AG04449 (cell line): ENCODE measurements at places on chromosomes 6 and 20.

DNA sequence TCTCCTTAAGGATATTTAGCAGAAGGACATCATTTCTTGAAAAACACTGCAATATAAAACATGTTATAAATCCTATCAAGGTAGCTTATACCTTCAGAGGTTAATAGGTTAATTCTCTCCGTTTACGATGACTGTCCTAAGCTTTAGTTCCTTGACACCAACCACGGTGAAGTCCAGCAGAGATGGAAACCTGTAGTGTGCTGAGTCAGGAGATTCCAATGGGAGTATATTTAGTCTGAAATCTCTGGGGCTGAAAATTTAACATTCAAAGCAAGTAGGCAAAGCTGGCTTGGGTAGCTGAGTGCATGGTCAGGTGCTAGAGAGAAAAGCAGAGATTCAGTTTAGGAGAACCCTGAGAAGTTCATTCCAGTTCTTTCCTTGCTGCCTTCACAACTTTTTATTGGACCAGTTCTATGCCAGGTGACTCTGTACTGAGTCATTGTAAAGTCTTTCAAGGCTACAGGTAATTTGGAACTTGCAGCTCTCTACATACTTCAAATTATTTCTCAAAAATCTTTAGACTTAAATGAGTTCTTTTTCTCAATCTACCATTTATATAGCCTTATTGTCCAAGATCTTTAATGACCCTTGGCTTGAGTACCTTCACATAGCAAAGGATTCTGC is 1009.4 kb upstream of the FLRT3 start:
- no peak for DNase-seq

DNA sequence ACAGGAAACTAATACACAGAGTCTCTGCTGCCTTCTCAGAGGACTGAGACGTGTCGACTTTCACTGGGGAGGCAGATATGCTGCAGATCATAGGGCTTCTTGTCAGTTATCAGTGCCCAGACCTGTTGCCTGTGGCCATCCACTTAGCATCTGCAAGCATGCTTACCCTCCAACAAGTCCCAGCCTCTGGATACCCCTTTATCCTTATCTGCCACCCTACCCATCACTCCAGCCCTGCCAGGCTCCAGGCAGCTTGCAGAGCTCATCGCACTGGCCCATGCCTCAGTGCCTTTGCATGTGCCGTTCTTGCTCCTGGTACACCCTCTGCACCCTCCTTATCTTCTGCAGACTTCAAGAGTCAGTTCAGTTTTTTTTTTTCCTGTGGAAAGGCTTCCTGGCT is 119.2 kb downstream of the TOX2 start:
- DNase-seq: no peak

- DNase-seq: no peak
These were observed 394.5 kb downstream of the PLCB1 start for GRCh38 chr20:8526610-8527009.

- peak; percentile 46 for DNase-seq
These were observed 92.5 kb upstream of the NXT1 start for GRCh38 chr20:23257848-23258746.

DNA sequence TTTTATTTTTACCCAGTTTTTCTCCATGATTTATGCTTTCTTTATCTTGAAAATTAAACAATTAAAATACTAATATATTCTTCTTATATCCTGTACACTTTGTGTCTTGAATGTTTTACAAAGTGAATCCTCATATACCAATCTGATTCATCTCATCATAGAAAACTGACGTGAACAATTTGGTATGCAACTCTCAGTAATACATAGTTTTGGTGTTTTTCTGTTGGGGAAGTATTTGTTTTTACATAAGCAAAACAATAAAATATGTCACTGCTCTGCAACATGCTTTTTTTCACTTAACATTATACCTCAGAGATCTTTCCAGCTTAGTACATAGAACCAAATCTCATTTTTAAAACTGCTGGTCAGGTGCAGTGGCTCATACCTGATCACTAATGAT is 14.7 kb downstream of the DNAAF9 start:
- DNase-seq: no peak

DNA sequence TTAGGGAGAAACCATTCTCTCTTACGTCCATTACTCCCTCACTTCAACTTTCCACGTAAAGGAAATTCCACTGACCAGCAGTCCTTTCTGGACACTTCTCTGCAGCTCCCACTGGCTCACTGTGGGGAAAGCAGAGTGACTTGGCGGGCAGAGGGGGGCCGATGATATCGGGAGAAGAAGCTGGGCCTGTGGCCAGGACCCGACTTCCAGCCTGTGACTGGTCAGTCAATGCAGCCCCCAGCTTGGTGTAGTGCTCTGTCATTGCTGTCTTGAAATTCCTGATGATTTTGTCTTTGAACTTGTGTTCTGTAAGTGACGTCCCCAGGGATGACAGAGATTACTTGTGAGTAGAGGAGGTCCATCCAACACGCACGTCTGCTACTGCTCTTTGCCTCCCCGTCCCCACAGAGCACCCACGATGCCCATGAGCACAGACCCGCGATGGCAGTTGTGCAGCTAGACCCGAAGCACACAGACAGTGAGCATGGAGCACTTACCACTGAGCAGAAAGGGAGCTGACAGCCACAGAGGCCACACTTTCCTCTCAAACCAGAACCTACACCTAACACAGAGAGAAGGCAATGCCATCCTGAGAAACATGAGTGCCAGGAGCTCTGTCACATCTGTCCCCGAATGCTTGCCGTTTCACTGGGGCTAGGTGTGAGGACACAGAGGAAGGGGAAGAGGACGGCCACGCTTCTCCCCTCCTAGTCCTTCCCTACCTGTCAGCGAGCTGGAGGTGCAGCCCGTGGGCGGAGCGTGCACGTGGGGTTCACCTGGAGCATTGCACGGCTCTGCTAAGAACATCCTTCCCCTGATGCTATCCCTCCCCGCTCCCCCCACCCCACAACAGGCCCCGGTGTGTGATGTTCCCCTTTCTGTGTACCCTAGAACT is 25.7 kb downstream of the DACT2 start:
- no peak for DNase-seq

DNA sequence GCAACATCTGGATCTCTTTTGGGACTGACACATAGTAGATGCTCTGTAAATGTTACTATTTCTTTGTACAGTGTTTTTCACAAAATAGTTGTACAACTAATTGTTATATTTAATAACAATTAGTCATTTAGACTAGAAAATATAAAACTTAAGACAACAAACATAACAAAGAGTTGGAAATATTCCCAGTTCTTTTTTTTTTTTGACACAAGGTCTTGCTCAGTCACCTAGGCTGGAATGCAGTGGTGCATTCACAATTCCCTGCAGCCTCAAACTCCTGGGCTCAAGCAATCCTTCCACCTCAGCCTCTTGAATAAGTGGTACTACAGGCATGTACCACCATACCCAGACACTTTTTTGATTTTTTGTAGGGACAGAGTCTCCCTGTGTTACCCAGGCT is 105.8 kb downstream of the UTRN start:
- no peak for DNase-seq
